GM23338 (cell line): ENCODE measurements at places on chromosomes 3 and 15.

- no peak for DNase-seq
These were observed 23.6 kb downstream of the TRPM1 start for GRCh38 chr15:31077941-31078340.

GRCh38 chr3:52871761-52872160 is 25.6 kb downstream of the STIMATE start:
- DNase-seq: no peak

DNA sequence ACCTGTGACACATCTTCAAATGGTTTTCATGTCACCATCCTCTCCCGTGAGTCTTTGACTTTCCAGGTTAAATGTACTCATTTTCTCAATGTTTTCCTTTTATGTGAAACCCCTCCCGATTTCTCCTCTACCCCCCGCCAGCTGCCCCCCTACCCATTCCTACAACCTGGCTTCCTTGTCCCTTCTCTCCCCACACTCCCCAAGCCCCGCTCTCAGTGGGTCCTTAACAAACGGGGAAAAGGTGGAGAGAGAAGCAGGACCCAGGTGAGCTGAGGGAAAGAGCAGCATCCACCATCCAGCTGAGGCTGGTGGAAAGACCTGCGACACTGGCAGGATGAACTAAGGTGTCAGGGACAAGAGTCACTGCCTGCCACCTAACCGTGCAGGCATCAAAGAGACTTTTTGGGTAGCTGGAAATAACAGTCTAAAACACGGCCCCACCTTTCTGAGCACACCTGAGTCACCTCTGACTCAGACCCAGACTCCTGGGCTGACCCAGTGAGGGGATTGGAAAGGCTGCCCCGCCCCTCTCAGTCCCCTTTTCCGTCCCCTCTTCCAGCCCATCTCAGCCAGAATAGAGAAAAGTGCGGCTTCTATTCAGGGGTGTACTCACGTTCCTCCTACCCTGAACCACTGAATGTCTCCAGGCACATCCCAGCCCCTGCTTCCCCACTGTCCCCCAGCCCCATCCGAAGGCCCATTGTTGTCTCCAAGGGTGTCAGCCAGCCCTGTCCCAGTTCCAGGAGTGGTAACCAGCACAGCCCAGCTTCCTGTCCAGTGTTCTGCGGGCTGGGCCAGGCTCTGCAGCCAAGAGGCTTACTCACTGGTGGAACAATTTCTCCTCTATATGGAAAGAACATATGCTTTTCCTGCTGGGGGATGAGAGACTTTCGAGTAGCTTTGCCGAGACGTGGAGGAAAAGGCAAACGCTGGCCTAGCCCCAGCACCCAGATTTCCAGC is 20.4 kb downstream of the ISG20 start:
- no peak for DNase-seq

DNA sequence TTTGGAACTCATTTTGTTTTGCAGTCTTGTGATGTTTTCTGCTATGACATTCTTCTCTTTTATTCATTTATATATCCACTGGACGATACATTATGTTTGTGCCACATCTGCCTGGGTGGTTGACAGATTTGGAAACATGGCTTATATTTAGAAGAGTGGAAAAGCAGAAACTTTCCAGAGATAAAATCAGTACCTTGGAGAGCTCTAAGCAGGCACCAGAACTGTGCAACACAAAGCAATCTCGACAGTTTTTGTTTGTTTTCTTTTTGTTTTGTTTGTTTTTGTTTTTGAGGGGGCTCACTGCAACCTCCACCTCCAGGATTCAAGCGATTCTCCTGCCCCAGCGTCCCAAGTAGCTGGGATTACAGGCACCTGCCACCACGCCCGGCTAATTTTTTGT is 45.5 kb downstream of the SYN2 start:
- DNase-seq: peak; percentile 49

- DNase-seq: no peak
These were observed 53.0 kb upstream of the HES1 start for GRCh38 chr3:194082743-194083636.

DNA sequence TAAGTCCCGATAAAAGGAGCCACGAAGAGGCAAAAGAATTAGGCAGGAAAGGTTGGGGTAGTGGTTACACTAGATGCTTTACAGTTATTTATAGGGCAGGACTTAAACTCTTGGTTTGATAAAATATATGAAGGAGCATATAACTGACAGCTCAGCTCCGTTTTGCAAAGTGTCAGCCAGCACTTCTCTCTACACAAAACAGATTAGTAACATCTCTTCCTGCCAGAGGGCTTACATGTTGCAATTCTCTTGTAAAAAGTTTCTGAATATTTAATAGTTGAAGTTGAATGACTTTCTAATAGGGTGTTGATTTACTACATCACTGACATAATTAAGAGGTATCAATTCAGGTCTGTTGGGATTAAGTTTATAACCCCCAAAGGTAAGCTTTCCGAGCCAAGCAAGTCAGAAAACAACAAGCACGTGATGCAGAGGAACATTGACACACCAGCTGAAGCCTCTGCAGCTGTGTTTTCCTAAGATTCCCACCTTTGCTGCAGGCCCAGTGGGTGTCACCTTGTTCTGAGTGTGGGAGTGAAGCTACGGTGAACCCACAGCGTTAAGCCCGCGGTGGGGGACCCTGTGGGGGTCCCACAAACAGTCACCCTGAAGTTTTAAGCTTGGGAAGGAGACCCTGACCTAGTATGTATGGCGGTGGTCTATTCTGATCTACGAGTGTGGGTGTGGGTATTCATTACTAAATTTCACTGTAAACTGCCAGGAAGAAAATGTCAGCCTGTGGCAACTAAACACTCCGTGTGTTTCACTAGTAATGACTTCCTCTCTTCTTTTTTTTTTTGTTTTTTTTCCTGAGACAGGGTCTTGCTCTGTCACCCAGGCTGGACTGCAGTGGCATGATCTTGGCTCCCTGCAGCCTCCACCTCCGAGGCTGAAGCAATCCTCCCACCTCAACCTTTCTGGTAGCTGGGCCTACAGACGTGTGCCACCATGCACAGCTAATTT is 22.0 kb upstream of the ATP13A3 start:
- DNase-seq: no peak

DNA sequence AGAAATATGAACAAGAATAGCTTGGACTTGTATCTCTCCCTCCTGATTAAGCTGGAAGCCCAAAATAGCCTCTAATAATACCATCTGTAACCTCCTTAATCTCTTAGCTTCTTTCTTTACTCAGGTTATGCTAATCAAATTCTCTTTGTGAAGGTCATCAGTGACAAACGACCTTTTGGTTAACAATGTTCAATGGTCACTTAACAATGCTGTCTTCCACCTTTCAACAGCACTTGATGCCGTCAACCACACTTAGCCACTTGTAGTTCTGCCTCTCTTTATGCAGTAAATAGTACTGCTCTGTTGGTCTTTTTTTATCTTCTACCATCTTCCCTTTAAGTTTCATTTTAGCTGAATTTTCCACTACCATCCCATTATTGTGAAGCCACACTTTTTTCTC is 476.6 kb upstream of the TGFBR2 start:
- DNase-seq: no peak

DNA sequence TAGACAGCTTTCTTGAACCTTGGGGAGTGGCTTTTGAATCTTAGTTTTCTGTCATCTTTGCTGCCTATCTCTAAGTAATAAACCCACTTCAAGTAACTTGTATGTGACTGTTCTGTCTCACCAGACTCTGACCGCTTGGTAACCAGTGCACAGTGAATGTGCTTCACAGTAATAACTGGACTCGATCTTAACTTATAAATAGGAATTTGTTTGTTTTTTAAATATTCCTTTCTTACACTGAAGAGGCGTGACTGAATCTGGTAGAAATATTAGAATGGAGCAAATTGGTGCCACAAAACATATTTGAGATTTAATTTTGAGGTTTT is 318.0 kb downstream of the GBE1 start:
- DNase-seq: no peak

- DNase-seq: no peak
These were observed 742.0 kb downstream of the NR2F2 start for GRCh38 chr15:97072545-97072944.

DNA sequence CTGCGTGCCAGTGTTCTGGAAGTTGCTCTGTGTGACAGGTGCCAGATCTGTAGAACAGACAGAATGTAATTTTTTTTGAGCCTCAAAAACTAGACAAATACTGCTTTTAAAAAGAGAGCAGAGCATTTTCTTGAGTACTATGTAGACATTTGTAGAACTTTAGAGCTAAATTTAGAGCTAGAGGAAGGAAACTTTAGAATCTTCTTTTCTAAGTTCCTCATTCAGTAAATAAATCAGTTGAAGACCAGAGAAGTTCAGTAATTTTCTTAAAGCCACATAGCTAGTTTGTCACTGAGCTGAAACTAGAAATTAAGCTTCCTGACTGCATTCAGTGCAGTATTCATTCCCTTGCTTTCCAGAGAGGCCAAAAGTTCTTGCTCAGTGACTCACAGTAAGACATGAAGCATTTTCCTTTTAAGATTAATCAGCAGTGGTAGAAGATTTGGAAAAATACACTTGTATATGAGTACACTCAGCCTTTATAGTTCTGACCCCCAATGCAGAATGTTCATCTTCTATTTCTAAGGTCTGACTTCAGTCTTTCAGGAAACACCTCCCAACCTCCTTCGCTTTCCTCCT is 83.6 kb upstream of the TSEN2 start:
- no peak for DNase-seq

GRCh38 chr3:43019006-43019809 is 40.1 kb downstream of the GASK1A start:
- DNase-seq: no peak

- DNase-seq: no peak
These were observed 5.1 kb downstream of the NLGN1 start for GRCh38 chr3:173402656-173403055.

DNA sequence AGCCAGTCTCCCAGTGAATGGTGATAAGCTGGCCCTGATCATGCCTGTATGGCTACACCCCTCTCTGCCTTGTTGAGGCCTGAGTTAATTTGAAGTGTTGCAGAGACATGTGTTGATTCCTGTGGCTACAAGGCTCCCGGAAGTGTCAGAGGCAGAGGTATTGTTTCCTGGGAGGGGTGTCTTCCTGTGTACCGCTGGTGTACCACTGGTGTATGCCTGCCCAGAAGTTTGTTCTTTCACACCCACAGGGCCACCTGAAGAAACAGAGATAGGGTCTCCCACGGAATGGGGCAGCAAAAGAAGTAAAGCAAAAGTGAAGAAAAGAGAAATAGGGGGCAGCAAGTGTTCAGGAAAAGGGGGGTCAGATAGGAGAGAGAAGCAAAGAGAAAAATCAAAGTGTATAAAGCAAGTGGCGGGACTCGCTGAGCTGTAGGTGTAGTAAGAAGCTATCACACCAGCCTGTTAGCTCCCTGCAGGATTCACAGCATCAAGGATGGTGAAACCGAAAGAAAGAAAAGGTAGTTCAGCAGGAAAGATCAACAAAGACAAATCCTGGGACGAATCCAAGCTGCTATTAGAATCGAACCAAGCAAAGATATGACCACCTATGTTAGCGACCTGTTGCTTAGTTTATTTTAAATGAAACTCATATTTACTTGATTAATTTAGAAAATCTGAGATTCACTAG is 36.6 kb upstream of the CD47 start:
- no peak for DNase-seq

- no peak for DNase-seq
These were observed 47.9 kb downstream of the ATP2C1 start for GRCh38 chr3:130941793-130942192.

- no peak for DNase-seq
These were observed 6.1 kb downstream of the EPB42 start for GRCh38 chr15:43214592-43215295.

GRCh38 chr3:14803981-14804834 is 14.6 kb upstream of the FGD5 start:
- DNase-seq: peak; percentile 22

DNA sequence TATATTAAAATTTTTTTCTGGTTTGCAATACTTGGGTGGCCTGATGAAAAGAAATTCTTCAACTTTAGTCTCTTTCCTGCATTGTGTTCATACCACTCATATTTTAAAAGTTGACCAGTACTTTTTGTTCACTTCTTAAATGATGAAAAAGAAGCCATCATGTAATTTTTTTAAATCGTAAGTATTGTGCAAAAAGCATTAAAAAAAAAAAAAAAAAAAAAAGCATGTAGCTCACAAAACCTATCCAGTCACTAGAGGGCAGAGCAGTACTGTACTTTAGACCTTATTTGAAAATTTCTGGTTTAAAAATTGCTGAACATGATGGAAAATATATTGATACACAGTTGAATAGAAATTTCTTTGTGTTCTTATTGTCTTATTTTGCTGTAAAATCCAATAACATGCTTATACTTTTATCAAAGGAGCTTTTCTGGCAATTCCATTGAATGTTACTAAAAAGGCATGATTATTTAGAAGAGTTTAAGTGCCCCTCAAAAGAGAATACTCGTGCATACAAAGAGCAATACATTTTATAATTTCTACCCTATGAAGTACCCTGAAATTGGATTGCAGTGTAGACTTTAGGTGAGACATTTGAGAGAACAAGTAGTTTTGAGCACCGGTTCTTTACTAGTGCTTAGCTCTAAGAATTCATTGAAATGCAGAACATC is 137.7 kb downstream of the BBX start:
- no peak for DNase-seq

DNA sequence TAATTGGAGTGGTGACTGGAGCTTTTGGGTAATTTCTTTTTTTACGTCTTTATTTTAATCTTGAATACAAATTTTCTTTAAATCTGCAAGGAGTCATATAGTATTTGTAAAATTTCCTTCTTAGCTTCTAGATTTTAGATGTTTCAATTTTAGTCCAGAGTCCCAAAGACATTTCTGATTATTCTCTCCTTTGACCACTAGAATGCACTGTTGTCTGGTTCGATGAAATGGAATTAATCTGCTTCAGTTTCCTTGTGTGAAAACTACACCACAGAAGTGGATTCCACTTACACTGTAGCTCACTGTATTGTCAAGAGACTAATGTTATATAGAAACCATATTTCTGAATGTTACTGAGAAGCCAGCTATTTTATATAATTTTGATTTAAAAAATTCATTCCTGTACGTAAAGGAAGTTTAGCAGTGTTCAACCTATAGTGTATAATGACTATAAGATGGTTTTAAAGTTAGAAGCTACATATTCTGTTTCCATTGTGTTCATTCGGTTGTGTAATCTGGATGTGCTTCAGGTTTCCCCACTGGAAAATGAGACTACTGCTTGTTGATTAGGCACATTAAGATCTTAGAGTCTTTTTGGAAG is 6.1 kb downstream of the GRAMD1C start:
- peak; percentile 48 for DNase-seq

DNA sequence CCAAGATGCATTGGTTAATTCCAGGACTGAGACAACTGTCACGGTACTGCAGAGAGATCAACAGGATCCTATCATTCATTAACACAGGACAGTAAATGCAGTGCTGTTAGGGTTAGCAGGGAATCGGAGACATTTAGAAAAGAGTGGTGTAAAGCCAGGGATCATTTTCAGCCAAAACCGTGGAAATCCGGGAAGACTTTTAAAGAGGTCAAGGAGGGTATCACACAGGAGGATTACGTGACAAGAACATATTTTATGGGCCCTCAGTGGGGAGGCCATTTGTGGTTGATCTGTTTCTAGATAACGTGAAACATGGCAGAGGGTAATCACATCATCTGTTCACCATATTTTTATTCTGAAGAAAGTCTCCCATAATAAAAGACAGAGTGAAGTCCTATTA is 216.1 kb downstream of the PTPRG start:
- DNase-seq: no peak
